ENCODE measurements at places on chromosomes 7 and 10.

- DNase-seq: no peak
Observed at GRCh38 chr10:43573250-43574000, 991 bp downstream of the ZNF239 start.

GRCh38 chr7:38102507-38102906, 75.5 kb upstream of the STARD3NL start:
- no peak for DNase-seq

- no peak for DNase-seq
Observed at GRCh38 chr7:37421861-37422500, 26.7 kb downstream of the ELMO1 start.

GRCh38 chr7:11557627-11558026, 274.4 kb downstream of the THSD7A start:
- peak; percentile 35 for DNase-seq

DNA sequence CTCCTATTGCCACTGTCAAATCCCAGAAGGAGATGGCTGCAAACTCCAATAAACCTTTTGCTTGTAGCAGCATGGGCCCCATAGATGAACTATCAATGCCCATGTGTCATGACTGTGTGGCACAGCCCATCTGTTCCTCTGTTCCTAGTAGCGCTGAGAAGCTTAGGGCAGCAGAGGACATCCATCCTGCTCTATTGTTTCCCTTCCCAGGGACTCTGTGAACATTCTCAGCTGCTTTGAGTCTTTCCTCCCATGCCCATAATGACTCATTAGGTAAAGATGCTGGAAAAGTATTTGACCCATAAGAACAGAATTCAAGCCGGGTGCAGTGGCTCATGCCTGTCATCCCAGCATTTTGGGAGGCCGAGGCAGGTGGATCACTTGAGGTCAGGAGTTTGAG, 28.3 kb downstream of the STMP1 start:
- no peak for DNase-seq

DNA sequence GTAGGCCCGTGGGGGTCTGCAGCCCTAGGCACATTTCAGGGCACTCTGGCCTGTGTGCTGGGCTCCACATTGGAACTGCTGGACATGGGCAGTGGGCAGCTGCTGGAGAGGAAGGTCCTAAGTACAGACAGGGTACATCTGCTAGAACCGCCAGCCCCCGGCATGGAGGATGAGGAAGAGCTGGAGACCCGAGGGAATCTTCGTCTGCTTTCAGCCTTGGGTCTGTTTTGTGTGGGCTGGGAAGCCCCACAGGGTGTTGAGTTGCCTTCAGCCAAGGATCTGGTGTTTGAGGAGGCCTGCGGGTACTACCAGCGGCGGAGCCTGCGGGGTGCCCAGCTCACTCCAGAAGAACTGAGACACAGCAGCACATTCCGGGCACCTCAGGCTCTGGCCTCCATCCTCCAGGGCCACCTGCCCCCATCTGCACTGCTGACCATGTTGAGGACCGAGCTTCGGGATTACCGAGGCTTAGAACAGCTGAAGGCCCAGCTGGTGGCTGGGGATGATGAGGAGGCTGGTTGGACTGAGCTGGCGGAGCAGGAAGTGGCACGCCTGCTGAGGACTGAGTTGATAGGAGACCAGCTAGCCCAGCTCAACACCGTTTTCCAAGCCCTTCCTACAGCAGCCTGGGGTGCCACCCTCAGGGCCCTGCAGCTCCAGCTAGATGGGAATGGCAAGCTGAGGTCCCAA, 1.4 kb downstream of the HPS6 start:
- DNase-seq: no peak

DNA sequence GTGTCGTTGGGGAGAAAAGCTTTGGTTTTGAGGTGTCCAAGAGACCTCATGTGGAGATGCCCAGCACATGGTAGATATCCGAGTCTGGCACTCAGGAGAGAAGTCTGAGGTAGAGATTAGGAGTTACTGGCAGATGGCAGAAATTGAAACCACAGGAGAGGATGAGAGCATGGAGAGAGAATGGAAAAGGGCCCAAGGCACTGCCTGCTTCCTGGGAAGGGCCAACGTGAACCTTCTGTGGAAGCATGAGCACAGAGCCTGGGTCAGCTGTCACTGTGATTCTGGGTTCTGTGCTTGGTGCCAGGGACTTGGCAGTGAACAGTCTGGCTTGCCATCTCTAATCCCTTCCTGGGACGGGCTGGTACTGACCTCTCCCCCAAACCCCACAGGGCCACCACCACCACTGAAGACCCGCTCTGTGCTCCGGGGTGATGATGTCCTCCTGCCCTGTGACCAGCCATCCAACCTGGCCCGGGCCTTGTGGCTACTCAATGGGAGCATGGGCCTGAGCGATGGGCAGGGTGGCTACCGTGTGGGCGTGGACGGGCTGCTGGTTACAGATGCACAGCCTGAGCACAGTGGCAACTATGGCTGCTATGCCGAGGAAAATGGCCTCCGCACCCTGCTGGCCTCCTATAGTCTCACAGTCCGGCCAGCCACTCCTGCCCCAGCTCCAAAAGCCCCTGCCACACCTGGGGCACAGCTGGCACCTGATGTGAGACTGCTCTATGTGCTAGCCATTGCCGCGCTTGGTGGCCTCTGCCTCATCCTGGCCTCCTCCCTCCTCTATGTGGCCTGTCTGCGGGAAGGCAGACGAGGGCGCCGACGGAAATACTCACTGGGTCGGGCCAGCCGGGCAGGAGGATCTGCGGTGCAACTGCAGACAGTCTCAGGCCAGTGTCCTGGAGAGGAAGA, 4.1 kb downstream of the MRPL43 start:
- DNase-seq: no peak

DNA sequence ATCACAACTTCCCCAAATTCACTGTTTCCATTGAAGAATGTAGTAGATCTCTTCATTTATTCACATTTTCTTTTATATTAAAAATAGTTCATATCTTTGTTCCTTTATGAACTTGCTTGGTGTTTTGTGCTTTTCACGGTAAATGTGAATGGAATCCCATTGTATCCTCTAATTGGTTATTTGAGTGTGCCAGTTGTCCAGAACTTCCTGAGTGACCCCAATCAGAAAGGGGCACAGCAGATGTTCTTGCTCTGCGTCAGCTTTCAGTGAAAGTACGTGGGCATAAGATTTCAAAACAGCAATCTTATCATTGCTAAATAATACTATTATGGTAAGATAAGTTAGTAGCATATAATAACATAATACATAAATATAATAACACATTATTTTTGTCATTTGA, 47.0 kb downstream of the PTPRZ1 start:
- no peak for DNase-seq

- no peak for DNase-seq
Observed at GRCh38 chr7:116377721-116378120, 121.8 kb upstream of the CAV2 start.

GRCh38 chr10:122060250-122060649, 71.3 kb downstream of the TACC2 start:
- DNase-seq: no peak

DNA sequence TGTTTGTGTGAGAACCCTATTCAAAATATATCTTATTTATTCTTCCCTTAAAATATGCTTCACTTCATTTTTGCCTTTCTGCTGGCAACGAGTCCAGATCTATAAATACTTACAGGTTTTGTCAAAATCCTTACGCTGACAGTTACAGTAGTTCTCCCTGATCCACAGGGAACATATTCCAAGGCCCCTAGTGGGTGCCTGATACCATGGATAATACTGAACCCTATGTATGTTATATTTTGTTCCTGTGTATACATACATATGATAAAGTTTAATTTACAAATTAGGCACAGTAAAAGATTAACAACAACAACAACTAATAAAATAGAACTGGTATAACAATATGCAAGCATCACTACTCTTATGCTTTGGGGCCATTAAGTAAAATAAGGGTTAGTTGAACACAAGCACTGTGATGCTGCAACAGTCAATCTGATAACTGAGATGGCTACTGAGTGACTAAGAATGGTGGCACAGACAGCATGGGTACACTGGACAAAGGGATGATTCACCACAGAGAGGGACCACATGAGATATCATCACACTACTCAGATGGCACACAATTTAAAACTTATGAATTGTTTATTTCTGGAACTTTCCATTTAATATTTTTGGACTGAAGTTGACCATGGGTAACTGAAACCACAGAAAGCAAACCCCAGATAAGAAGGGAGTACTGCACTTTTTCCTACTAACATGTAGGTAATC, 29.4 kb upstream of the PCGF5 start:
- no peak for DNase-seq

DNA sequence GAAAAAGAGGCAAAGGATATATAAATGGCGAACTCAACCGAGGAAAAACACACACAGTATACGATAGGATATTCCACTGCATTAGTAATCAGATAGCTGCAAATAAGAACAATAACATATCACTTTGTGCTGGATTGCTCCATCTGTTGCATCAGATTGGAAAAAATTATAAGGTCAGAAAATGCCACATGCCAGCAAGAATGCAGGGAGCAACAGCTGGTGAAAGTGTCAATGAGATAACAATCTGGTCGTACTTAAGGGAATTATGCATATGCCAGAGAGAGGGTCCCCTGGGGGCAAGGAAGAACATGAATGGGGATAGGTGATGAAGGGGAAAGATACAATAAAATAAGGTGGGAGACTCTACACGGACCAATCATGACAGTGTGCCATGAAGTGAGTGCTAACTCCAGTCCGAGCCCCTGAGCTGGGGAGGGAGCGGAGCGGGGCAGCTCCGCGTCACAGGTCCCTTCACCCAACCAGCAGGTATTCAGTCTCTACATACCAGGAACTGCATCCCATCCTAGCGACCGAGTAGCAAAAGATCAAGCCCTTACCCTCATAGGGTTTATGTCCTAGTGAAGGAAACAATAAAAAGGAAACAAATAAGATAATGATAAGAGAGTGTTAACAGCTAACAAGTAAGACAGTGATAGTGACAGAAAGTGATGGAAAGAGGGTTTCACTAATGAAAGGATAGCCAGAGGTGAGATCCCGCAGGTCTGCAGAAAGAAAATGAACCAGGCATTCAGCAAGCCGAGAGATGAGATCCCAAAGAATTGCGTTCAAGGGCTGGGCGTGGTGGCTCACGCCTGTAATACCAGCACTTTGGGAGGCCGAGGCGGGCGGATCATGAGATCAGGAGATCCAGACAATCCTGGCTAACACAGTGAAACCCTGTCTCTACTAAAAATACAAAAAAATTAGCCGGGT, 9.4 kb downstream of the MPP7 start:
- DNase-seq: no peak

GRCh38 chr10:91096274-91096673, 124.2 kb upstream of the PCGF5 start:
- DNase-seq: no peak

- no peak for DNase-seq
Observed at GRCh38 chr10:3791974-3792633, 7.1 kb upstream of the KLF6 start.

DNA sequence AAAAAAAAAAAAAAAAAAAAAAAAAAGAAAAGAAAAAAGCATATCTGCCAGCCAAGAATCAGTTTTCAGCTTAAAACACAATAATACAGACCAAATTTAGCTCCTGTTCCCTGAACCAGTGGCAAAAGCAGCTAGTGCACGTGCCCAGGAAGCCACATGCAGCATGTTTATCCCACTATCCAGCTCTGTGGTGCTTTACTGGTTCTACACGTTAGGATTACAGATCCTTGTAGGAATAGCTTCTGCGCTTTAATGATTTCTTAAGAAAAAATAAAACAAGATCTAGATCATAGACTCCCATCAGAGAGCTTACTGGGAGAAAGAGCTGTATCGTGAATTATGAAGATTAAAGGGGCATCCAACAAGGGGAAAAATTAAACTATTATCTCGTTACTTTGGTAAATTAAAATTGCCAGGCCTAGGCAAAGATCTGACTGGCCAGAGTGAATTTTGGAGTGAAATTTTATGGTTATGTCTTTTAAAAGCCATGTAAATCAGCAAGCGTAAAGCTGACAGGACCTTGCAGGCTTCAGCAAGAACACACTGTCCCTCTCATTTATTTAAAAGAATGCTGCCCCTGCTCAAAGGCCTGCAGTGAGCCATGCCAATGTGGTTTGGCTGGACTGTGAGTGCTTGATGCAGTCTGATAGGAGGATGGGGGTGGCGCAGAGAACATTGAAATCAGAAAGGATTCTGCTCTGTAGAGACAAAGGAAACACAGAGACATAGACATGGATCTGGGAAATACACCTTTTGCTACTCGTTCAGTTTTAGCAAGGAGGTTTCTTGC, 177.3 kb upstream of the PHYHIPL start:
- DNase-seq: no peak

DNA sequence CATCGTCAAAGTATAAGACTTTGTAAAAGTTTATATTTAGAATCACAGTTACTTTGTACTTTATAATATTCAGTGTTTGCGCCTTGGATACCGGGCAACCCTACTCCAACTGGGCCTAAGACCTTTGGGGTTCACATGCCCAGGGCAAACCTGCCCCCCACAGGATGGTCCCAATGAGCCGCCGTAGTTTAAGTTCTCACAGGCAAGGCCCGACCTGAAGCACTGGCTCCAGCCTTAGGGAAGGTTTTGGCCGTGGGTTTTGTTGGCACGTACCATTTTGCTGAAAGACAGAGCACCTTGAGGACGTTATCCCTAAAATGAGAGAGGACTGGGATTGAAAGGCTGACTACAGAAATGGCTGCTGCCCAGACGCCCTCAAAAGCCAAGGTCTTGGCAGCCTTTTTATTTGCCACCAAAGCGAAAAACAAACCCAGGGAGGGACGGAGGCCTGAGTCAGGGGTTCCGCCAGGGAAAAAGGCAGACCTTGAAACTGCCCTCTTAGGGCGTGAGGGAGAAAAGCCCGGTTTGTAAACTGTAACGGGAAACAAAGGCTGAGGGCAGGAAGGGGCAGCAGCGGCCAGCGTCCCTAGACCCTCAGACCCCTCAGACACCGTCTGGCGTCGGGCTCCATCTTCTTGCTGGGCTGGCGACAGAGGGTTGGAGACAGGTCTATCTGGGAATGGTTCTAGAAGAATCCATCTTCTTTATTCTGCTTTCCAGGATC, at the start of gene CCDC172:
CCDC172 (plus strand) TSS at position 222 of the 724 bp plus-strand sequence. CDS start 564 bp downstream, outside the sequence.
- no peak for DNase-seq

- no peak for DNase-seq
Observed at GRCh38 chr10:28661035-28661434, 16.3 kb upstream of the BAMBI start.

GRCh38 chr10:127081851-127082345, 114.5 kb downstream of the INSYN2A start:
- no peak for DNase-seq

- no peak for DNase-seq
Observed at GRCh38 chr10:63798599-63799498, 277.6 kb downstream of the REEP3 start.

DNA sequence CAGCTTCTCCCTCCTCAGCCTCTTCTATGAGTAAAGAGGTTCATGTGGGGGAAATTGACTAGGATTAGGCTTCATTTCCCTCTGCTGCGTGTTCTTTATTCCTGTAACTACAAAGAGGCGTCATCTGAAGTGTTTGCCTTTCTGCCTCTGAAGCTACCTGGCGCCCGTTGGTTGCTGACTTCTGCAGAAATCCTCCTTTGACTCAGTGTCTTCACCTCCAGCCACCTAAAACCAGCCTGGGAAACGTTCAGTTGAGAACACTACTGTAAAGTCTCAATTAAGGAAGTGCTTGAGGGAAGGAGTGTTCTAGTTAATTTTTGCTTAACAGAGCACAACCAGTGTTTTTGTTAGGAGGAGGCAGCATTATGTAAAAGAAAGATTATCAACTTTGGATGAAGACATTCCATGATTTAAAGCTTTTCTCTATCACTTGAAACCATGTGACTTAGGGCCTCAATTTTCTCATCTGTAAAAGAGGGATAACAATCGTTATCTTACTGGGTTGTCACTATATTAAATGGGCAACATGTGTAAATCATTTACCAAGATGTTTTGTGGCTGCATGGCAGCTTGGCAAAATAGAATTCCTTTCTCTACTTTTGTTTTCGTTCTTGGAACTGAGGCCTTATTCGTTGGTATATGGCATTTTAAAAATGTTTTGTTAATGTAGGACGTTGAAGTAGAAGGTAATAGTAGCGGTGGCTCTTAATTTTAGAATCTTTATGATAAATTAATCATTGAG, 642.9 kb downstream of the SDK1 start:
- DNase-seq: no peak

All from Jurkat, Clone E6-1 (cell line).